Stimulated activated CD4-positive, alpha-beta T cell treated with anti-CD3 and anti-CD28 coated beads, Interleukin-12 subunit alpha, Interleukin-12 subunit beta, amount 100 ng/mL, for 4 hours (primary cell): ENCODE measurements at places on chromosomes 3 and 15.

DNA sequence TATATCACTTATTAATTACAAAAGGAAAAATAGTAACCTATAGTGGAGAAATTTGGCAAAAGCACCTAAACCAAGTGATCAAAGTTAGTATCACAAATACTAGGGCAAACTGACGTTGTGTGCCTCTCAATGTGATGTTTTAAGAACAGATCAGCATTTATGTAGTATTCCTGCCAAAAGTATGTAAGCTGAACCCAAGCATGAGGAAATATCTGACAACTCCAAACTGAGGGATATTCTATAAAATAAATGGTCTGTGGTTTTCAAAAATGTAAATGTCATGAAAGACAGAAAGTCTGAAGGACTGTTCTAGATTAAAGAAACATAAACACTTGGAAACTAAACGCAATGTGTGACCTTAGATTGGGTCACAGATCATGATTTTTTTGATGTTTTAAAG, 34.3 kb upstream of the PIK3CA start:
- DNase-seq: no peak

DNA sequence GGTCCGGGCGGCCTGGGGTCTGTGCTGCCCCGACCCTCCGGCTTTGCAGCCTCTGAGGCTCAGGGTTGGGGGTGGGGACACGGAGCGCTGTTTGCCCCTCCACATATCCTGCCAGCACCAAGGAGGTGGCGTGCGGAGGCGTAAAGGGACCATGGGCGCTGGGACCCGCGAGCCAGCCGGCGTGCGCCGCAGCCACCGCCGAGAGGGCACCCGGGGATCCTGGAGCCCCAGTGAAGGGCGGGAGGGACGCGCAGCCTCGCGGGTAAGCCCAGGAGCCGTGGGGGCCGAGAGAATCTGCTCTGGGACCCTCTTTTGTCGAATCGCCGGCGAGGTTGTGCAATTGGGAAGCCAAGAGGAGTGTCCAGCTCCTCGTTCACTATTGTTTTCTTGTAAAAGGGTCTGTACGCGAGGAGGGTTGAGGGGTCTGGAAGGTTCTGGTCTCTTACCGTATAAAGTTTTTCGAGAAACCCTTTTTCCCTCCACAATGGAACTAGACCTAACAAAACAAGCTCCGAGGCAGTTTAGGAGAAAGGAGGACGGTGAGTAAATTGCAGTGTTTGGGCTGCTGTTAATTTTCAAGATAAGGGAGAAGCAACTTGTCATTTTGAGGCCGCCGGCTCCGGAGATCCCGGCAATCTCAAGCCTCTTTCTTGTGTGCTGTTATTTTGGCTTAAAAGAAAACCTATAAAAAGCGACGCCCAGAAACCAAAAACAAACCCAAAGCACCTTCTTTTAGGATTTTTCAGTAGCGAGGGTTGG, 29.9 kb upstream of the ST3GAL6 start:
- DNase-seq: no peak

GRCh38 chr3:194346621-194347020, 4.5 kb downstream of the CPN2 start:
- DNase-seq: no peak

- no peak for DNase-seq
Measured at GRCh38 chr3:58526515-58526957, 10.5 kb downstream of the ACOX2 start.

GRCh38 chr3:99131876-99132275, 230.4 kb upstream of the DCBLD2 start:
- no peak for DNase-seq

- DNase-seq: no peak
Measured at GRCh38 chr3:168112894-168113293, 17.2 kb upstream of the GOLIM4 start.
